ENCODE measurements at places on chromosomes 5 and 9.

DNA sequence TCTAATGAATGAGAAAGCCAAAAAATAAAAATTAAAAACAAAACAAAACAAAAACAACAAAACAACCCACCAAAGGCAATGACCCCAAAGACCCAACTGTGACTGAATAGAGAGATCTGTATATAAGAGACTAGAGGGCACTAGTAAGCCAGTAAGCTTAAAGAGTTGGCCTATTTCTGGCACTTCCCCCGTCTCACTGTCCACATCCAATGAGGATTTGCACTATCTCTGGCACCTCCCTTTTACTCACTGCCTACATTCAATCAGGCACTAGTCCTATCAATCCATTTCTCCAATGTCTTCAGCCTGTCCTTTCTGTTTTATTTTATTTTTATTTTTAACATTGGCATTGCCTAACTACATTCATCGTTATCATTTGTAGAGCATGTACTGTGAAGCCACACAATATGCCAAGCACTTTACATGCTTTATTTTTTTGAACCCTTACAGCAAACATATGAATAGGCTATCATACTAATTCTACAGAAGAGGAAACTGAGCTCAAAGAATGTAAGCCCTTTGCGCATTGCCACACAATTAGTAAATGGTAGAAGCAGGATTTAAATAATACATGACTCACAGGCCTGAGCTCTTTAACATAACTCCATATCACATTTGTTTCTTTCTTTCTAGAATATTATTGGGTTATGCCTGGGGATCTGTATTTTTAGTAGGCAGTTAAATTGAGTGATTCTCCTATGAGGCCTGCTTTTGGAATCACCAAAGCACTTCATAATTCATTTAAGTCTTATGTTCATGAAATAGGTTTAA, 70.0 kb downstream of the C6 start:
- DNase-seq, result no peak

DNA sequence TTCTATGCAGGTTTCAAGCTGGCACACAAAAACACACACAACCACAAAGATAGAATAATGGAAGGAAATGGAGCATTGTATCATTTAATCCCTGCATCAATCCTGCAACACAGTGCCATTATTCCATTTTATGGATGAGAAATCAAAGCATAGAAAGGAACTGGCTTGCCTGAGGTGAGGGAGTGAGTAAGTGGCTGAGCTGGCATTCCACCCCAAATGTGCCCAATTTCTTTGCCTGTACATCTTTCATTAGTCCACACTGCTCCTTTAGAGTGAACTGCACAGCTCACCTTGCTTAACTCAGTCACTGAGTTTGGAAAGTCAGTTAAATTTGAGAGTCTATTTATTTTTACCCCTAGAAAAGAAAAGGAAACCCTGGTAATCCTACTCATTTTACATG, 28.9 kb downstream of the ZNF366 start:
- no peak for DNase-seq

DNA sequence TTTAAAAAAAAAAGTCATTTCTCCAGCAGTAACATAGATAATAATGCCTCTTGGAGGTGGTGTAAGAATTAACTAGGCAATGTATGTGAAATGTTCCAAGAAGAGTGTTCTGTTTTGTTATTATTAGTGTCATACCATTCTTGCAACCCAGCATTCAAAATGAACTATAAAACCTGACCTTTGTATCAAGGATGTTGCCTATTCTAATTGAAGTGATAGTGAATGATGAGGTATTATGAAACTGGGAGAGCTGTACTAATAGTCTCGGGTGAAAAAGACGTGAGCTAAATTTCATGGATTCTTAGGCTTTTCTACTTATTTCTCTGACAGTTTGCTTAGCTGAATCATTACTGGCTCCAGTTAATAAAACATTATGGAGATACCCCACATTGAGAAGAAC, 224.6 kb downstream of the CD180 start:
- no peak for DNase-seq

GRCh38 chr9:134288746-134289145, 37.5 kb upstream of the RXRA start:
- DNase-seq, result no peak

- DNase-seq, result no peak
Observed at GRCh38 chr9:134897584-134898170, 17.1 kb downstream of the FCN2 start.

DNA sequence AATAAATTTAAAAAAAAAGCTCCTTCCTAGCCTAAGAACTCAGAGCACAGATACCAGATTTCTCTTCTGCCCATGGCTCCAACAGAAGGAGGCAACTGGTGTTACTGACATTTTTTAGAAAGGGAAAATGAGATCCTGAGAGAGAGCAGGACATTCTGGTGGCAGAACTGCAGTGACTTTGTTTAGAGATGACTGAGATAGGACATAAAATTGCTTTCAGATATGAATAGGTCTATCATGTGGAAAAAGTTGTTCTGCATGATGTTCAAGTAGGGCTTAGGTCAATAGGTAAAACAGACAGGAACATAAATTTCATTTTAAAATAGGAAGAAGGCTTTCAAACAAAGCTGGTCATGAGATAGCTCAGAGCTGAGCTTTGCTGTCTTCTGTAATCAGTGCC, 49.6 kb downstream of the NIPAL4 start:
- DNase-seq, result no peak

DNA sequence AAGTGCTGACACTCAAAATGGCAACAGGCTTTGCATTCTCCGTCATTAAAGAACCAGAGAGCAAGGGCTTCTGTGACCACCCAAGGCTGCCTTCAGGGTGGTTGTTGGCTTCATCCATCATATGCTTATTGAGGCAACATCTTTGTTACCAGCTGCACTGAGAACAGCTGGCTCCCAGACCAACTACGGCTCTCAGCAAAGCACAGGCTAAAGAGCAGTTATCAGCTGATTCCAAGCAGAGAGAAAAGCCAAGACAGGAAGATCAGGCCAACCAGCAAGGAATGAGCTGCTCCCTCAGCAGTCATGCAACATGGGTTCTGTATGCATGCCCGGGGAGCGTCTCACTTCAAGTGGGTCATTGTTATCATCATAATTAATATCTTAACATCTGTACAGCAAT, 358.9 kb downstream of the ACTL7B start:
- no peak for DNase-seq
